ENCODE measurements at places on chromosomes 6 and 20. TPM values are rescaled to one million over a fixed set of nuclear protein-coding genes. Genes with fewer than 3 reads are reported as not detected.

Gene SLC35D3
- 0.04 TPM for polyA plus RNA-seq

Gene EMILIN3
- polyA plus RNA-seq = 6.4 TPM

Gene C20orf202
- polyA plus RNA-seq = 0.80 TPM

Gene TCF19
- 2.9 TPM for polyA plus RNA-seq

Gene FAM83B
- 0.01 TPM for polyA plus RNA-seq

Gene ATP5F1E
- polyA plus RNA-seq = 96.7 TPM

Gene RBPJL
- 0.06 TPM for polyA plus RNA-seq

Gene TREM2
- polyA plus RNA-seq = 1.4 TPM

Gene TMC2
- polyA plus RNA-seq = not detected

Gene OXT
- polyA plus RNA-seq = 0.35 TPM

Gene TCP11
- not detected for polyA plus RNA-seq

Gene RAE1
- 6.2 TPM for polyA plus RNA-seq

Gene MLIP
- 102 TPM for polyA plus RNA-seq

Gene GLP1R
- 0.39 TPM for polyA plus RNA-seq

Gene ZNF337
- 5.4 TPM for polyA plus RNA-seq

Gene LY6G6F
- polyA plus RNA-seq = not detected

Gene ADGB
- not detected for polyA plus RNA-seq

Gene MUC22
- polyA plus RNA-seq = under 0.01 TPM

Gene RNF144B
- 6.1 TPM for polyA plus RNA-seq
